ENCODE measurements at places on chromosomes 6 and 20.

DNA sequence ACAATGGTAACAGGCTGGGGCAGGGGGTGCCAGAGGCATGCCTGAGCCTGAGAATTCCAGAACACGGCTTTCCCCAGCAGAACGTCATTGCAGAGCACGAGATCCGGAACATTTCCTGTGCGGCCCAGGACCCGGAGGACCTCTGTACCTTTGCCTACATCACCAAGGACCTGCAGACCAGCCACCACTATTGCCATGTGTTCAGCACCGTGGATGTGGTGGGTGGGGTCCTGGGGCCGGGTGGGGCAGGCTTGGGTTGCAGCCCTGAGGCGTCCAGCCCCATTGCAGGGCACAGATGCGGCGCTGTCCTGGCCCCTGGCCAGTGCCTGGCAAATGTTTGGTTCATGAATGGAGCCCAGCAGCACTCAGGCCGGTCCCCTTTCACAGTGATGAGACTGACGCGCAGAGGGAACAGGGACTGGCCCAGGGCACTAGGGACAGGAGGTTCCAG lies 57.1 kb downstream of the TCP11 start:
- no peak for DNase-seq

- DNase-seq, result no peak
Observed at GRCh38 chr6:50966986-50967385, 148.3 kb downstream of the TFAP2B start.

GRCh38 chr20:53492212-53492611 lies 101.4 kb downstream of the ZNF217 start:
- DNase-seq, result no peak

DNA sequence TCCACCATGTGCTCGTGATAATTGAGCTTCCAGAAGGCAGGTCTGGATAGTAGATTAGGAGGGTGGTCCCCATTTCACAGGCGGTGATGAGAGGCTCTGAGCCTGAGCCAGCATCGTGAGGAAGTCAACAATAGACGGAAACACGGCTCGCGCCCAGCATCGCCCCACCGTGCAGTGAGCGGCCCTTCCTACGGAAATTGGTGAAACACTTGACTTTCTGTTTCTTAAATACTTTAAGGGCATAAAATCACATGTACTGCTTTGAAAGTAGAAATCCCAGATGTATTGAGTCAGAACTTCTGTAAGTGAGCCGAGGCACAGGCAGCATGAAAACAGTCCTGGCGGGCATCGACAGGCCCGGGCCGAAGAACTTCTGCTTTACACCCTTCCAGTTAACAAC lies 4.3 kb upstream of the KIF25 start:
- DNase-seq, result no peak

DNA sequence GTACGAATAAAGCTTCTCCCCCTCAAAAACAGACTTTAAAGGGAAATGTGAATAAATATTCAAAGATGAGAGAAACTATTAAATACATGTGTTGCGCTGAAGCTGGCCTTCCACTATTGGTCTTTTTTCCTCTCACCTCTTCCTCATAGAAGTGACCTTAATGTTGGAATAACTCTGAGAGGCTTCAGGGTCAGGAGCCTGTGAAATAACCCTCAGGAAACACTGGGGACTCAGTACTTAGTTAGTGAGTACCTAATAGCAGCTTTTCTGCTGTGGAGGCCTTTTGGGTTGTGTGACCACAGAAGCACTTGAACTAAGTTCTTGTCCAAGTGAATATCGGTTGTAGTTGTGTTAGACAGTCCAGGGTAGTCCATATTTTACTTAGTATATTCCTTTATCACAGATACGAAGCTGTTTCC lies 799 bp upstream of the SHPRH start:
- no peak for DNase-seq

GRCh38 chr6:105926318-105926717 lies 159.8 kb upstream of the PRDM1 start:
- no peak for DNase-seq

DNA sequence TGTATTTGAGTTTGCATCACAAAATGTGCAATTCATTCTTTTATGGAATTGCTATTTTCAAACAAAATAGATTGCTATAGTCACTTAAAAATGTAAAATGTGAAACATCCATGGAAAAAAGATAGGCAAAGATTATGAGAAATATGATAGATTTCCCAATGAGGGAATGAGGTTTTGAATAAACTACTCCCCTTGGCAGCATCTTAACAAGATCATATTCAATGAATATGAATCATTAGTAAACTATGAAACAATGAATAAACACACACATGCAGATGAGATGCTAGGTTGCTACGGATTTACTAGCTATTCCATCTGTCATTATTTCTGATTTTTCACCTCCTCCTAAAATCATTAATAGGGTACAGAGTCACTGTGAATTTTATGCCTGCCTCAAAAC lies 401.8 kb downstream of the PHF3 start:
- DNase-seq, result no peak

GRCh38 chr6:149560736-149561135 lies 5.4 kb upstream of the GINM1 start:
- no peak for DNase-seq

DNA sequence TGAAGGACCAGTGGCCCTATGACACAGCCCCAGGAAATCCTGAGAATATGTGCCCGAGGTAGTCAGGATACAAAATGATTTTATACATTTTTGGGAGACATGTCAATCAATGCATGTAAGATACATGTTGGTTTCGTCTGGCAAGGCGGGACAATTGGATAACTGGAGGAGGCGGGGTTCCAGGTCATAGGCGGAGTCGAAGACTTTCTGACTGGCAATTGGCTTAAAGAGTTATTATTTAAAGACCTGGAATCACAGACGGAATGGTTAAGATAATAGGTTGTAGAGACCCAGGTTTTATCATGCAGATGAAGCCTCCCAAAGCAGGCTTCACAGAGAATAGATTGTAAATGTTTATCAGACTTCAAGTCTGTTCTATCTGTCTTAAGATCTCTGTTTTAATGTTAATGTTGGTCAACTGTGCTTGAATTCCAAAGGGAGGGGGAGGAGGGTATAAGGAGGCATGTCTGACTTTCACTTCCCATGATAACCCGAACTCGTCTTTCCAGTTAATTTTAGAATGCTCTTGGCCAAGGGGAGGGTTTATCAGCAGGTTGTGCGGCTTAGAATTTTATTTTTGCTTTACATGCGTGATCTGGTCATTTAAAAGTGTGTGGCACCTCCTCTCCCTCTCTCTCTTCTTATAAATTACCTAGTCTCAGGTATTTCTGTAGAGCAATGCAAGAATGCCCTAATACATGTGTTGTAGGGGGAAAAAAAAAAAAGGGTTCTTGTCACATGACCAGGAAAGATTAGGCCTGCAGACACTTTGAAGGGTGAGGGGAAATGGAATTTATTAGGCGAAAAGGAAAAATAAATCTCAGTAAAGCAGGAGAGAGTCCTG lies 230.7 kb downstream of the NFATC2 start:
- DNase-seq, result no peak

GRCh38 chr20:63782051-63782471 lies 42.5 kb downstream of the SLC2A4RG start:
- DNase-seq, result no peak

- no peak for DNase-seq
Observed at GRCh38 chr6:135938576-135939207, 87.2 kb downstream of the PDE7B start.

DNA sequence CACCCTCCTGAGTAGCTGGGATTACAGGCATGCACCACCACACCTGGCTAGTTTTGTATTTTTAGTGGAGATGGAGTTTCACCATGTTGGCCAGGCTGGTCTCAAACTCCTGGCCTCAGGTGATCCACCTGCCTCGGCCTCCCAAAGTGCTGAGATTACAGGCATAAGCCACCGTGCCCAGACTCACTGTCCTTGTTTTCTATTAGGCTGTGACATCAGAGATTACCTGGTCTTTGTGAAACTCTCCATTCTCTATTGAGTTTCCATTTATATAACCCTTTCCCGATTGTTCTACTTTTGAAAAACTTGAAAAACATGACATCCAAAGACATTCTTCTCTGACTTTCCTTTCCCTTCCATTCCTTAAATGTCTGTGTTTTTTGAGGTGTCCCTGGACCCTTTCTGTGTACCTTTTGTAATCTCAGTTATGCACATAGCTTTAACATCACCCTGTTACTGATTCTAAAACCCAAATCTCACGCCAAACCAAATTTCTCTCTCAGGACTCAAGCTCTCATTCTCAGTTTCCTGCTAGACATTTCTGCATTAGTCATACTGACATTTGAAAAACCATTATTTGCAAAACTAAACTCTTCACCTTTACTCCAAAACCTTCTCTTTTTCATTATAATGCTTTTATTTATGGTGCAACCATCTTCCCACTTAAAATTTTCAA lies 137.0 kb downstream of the KHDC1L start:
- DNase-seq, result no peak

DNA sequence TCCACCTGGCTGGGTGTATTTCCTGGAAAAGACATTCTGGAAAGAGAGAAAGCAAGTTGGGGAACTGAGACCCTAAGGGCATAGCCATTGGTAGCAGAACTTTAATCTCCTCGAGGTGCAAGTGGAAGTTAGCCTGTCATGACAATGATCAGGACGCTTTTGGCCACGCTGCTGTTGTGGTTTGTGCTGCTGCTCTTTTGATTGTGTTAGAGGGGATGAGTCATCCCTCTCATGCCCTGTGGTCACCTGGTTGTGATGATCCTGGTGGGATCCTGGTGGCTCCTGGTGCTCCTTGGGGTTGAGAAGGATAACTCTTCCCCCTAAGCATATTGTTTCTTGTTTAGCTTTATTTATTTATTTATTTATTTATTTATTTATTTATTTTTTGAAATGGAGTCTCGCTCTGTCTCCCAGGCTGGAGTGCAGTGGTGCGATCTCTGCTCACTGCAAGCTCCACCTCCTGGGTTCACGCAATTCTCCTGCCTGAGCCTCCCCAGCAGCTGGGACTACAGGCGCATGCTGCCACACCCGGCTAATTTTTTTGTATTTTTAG lies 350.3 kb downstream of the KIF16B start:
- DNase-seq, result no peak

DNA sequence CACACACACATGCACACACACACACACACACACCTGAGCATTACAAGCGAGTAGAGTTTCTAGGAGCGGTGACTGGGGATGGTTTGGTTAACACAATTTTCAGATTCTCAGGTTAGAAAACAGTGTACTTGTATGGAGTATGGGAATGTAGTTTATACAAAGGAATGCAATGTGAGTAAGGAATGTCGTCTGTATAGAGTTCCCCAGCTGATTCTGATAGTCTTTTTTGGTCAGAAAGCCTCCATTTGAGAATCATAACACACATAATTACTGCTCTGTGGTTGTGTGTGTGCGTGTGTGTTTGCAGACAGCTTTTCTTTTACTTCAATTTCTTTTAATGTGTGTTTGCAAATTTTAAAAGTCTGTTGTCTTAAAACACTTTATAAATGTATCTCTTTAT lies 93.2 kb downstream of the MYO6 start:
- no peak for DNase-seq

- DNase-seq, result no peak
Observed at GRCh38 chr6:85192186-85192585, 257.7 kb upstream of the NT5E start.

- peak; percentile 41 for DNase-seq
Observed at GRCh38 chr6:87139236-87139635, 16.1 kb upstream of the ZNF292 start.
